HAP-1 (cell line): ENCODE measurements at places on chromosomes 6 and 20.

DNA sequence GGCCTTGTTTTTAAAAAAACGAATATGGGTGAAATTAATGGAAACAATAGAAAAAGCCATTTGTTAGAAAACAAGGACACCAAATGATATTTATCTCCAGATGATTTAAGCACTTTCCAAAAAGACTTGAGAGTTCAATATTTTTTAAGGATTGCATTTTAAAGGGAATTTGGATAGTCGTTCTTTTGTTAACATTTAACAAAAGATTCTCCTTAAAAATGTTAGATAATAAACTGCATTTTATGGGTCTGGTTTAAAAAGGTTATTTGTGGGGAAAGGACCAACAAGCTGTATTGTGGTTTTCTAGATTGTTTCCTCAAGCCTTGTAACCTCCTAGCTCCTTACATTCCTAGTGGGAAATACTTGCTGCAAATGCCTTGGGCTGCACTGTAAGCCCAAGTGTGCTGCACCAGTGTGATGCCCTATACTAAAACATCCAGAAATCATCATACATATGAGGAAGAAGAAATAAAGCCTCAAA, 1.5 kb upstream of the PHIP start:
- DNase-seq, result peak; percentile 21

GRCh38 chr6:1800845-1801244, 191.1 kb downstream of the FOXC1 start:
- no peak for DNase-seq

- DNase-seq, result no peak
Observed at GRCh38 chr20:47175493-47175892, 181.0 kb downstream of the ZMYND8 start.

DNA sequence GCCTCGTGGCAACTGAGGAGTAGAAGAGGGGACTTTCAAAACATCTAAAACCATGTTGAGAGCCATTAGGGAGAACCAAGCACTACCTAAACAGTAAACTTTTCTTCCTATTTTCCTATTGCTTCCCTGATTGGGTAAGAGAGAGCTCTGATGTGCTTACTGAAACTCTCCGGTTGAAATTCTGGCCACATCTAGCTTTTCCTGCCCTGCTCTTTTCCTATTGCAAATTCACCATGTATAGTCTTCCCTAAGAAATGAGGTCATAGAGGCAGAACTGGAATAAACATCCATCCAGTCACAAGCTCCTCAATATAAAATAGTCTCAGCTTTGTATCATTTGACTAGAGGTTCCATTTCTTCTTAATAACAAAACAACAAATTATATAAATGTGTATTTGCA, 199.5 kb upstream of the CNR1 start:
- DNase-seq, result no peak

DNA sequence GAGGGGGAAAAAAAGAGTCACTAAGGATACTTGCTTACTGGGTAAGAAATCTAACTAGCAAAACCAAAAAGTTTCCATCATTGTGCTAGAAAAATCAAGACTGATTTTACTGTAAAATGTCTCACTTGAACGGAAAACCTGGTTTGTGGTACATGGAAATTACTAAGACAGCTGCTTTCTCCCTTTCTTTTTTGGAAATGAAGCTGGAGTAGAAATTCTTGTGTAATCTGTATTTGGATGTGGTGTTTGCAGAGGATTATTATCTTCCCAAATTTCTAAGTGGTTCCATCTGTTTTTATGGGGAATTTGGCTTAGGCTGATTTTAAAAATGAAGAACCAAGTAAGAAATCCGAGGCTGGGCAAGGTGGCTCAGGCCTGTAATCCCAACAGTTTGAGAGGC, 20.4 kb downstream of the EPB41L2 start:
- no peak for DNase-seq

DNA sequence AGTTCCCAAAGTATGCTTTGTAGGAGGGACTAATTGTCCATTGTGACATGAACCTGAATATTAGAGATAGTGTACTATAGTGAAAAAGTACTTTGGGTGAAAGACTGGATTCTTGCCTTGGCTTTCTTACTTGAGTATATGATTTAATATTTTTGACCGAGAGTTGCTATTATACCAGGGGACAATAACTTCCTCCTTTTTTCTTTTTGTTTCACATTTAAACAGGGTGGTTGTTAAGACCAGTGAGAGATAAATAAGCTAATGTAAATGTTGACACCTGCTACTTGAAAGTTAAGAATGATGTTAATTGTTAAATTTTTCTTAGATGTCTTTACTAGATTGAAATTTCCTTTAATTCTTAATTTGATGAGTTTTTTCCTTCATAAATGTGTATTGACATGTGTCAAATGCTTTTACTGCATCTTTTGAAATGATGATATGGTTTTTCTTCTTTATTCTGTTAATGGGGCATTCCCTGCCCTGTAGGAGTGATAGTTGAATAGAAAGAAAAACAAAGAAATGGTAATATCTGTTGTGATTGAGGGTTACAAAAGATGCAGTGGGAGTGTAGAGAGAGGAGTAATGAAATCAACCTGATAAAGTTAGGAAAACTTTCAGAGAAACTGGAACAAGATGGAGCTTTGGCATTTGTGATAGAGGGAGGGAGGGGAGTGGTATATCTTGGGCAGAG, 48.4 kb downstream of the ZFAND3 start:
- DNase-seq, result no peak

- no peak for DNase-seq
Observed at GRCh38 chr6:16746812-16747211, 14.4 kb downstream of the ATXN1 start.
